Left colon (tissue), 2 donors: ENCODE measurements at places on chromosomes 6 and 20.

DNA sequence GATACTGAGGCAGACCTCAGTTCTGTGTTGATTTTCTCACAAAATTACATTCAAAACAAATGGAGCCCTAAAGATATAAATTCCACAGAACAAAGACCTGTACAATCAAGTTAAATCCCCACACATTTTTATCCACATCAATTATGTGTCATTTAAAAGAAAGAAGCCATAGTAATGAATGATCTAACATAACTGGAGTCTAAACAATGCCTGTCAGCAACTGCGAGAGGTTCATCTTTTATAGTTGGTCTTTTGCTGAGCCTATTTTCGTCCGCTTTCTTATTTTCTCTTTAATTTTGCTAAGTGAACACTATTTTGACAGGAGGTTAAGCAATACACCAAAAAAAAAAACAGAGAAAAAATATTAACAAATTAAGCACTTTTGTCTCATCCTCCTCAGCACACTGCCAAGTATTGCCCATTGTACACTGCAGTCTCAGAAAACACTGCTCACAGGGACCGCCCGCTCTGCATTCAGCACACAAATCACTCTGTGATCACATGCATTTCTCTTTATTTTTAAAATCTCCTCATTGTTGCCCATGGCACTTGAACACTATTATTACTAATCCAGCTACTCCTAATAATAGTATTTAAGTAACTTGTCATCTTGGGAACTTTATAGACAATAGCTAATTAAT is 140.8 kb downstream of the BTBD9 start:
- no peak for DNase-seq

- peak; percentile 52 for DNase-seq
Observed at GRCh38 chr20:35617397-35618262, 2.0 kb downstream of the SPAG4 start.

DNA sequence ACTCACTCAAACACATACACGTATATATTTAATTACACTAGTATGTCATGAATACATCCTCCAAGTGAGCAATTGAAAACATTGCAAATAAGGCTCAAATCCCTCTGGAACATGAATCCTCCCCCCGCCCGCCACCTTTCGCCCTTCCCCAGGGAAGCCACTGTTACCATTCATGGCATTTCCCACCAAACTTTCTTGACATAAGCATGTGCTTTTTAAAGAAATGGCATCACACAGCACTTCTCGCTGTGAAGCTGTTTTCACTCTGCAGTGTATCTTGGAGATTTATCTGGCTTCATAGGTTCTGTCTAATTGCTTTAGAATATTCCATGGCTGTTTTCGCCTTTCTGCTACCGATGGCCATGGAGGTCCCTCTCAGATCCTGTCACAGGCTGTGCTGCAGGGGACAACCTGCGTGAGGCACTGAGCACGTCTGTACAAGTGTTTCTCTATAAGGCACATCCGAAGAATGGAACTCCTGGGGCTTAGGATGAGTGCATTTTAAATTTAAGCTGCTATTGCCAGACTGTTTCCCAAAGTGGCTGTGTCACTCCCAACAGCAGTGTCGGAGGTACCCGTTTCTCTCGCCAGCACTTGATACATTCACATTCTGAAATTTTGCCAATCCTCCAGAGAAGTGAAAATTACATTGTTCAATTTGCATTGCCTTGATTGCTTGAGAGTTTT is 22.2 kb upstream of the PHACTR3 start:
- DNase-seq: no peak

- no peak for DNase-seq
Observed at GRCh38 chr6:136826216-136826615, 3.8 kb downstream of the PEX7 start.

DNA sequence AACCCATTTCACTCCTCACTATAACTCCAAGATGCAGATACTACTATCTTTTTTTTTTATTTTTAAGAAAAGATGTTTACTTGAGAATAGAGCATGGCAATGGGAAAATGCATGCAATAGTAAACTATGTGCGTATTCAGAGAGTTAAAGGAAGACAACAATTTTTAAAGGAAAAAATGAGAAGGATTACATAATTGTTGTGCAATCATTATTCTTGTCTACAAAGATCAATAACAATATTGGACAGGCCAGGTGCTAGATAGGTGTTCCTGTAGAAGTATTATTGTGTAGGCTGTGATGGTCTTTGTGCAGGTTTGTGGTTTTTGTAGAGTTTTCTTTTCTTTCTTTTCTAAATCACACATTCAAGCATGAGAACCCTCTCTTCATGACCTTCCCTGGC is 20.6 kb downstream of the CYP39A1 start:
- DNase-seq: no peak

GRCh38 chr6:125869427-125869826 is 78.7 kb downstream of the NCOA7 start:
- DNase-seq: no peak

GRCh38 chr20:6044115-6044514 is 9.7 kb downstream of the LRRN4 start:
- no peak for DNase-seq

DNA sequence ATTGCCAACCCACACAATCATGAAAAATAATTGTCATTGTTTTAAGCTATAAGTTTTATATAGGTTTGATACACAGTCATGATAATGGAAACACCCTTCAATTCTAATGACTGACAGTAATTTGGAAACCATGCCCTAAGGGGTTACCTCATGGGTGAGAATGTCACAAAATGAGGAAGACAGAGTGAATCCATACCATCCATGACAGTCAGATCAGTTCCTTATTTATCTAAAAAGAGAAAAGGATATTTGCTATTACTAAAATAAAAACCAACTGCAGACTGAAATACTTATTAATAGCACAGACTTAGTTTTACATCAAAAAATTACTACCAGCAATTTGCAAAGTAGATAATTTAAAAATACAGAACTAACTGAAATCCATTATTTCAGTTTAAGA is 437.8 kb downstream of the UTRN start:
- DNase-seq: no peak

- DNase-seq: no peak
Observed at GRCh38 chr20:45176526-45177267, 2.0 kb downstream of the PI3 start.

DNA sequence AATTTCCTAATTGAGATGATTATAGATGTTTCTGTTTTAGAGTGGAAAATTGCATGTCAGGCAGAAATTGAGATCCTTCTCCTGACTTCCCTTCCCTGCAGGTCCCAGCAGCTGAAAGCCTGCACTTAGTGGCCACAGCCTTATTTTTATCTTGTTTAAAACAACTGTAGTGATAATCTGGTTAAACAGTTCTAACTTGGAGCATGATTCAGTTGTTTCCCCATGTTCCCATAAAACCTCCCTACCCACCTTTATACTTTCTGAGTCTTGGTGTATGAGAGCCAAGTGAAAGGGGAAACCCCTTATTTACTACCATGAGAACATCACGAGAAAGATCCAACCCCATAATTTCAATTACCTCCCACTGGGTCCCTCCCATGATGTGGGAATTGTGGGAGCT is 195.2 kb downstream of the SLC16A10 start:
- DNase-seq: no peak

- no peak for DNase-seq
Observed at GRCh38 chr6:166433096-166433495, 50.4 kb upstream of the MPC1 start.

DNA sequence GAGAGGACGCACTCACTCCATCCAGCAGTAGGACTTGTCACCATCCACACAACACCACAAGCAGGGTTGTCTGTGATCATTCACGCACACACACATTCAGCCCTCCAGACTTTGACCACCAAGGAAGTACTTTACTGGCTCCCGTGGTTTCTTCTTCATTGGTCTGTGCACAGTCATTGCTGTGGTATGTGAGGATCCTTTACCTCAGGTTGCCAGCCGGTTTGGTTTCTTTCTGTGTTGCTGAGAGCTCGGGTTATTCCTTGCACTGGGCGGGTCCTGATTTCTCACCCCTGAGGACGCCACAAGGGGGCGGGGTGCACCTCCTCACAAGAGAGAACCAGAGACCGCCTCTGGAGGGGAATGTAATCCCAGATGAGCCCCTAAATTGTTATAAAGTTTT is 11.2 kb downstream of the SLC35A1 start:
- DNase-seq: no peak

DNA sequence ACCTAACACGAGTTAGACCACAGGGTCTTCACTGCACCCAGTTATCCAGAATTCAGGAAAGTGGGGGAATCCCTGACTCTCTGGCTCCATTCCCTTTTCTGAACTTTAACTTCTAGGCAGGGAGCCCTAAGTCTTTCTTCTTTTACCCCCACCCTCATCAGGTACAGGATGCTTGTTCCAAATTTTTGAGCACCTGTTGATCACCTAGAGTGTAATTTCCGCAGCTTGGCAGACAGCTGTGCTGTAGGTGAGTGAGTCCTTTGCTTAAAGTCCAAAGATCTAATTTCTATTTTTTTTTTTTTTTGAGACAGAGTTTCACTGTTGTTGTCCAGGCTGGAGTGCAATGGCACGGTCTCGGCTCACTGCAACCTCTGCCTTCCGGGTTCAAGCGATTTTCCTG is 89.5 kb upstream of the AKIRIN2 start:
- DNase-seq: no peak

- peak; percentile 59 for DNase-seq
Observed at GRCh38 chr6:4316867-4317400, 181.6 kb upstream of the ECI2 start.

- no peak for DNase-seq
Observed at GRCh38 chr20:32157611-32158010, 48.1 kb downstream of the TM9SF4 start.

DNA sequence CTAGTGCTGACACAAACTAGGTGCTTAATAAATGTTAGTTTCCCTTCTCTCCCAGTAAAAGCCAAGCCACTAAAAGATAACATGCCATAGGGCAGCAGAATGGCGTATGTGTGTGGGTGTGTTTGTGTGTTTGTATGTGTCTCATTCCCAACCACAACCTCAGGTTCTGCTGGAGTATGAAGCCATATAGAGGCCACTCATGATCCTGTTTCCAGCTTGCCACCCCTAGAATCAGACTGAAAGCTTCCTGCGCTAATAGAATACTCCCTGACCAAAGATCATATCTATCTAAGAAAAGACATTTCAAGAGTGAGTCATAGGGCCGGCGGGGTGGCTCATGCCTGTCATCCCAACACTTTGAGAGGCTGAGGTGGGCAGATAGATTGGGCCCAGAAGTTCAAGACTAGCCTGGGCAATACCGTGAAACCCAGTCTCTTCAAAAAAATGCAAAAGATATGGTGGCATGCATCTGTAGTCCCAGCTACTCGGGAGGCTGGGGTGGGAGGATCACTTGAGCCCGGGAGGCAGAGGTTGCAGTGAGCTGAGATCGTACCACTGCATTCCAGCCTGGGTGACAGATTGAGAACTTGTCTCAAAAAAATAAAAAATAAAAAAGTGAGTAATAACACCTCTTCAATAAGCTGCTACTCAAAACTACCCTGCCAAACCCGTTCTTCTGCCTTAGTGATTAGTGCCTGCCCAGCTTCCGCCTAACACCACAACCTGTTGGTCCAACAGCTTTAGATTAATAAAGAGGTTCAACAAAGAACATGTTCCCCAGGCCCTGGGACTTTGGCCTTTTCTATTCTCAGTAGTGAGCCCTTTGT is 11.8 kb upstream of the SNRPC start:
- peak; percentile 73 for DNase-seq

DNA sequence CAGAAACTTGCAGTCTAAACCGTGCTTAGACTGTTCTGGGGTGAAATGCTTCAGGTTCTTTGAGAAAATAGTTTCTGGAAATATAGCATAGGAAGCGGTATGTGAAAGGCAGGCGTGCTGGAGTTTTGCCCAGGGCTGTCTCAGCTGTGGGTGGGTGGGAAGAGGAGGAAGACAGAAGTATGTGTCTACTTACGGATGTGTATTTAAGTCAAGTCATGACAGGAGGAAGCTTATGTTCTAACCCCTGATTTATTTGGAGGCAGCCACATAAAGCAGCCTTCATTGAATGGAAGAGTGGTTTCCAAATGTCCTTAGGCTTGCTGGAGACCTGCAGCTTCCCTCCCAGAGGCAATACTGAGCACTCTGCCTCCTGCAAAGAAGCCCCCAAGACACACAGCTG is 345.8 kb upstream of the PRND start:
- DNase-seq: no peak

DNA sequence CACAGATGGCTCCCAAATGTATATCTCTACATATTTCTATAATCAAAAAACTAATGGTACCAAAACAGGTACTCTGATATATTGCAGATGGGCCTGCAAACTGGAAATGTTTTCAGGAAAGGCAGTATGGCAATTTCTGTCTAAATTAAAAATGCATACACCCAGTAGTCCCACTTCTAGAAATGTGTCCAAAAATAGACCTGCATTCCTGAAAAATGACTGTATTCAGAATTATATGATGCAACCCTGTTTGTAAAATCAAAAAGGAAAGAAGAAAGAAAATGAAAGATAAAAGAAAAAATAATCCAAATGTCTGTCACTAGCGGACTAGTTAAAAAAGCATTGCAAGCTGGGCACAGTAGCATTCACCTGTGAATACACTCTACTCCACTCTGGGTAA is 12.9 kb upstream of the MICB start:
- no peak for DNase-seq

GRCh38 chr20:47283411-47283810 is 73.1 kb downstream of the ZMYND8 start:
- DNase-seq: no peak
